ENCODE measurements at places on chromosomes 5 and 9. TPM values are rescaled to one million over a fixed set of nuclear protein-coding genes. Genes with fewer than 3 reads are reported as not detected.

Gene FOXD4L4
- total RNA-seq: 0.19 TPM

- no peak for DNase-seq
Observed at GRCh38 chr5:652773-653350, 40.3 kb downstream of the TPPP start.

Gene RGS7BP
- not detected for total RNA-seq

DNA sequence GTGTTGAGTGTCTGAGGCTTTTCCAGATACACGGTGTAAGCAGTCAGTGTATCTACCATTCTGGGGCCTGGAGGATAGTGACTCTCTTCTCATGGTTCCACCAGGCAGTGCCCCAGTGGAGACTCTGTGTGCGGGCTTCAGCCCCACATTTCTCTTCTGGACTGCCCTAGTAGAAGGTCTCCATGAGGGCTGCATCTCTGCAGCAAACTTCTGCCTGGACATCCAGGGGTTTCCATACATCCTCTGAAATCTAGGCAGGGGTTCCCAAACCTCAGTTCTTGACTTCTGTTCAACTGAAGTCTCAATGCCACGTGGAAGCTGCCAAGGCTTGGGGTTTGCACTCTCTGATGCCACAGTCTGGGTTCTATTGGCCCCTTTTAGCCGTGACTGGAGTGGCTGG, 256.6 kb upstream of the ITGA1 start:
- no peak for DNase-seq

GRCh38 chr5:160486573-160486972, 64.9 kb downstream of the PTTG1 start:
- no peak for DNase-seq

DNA sequence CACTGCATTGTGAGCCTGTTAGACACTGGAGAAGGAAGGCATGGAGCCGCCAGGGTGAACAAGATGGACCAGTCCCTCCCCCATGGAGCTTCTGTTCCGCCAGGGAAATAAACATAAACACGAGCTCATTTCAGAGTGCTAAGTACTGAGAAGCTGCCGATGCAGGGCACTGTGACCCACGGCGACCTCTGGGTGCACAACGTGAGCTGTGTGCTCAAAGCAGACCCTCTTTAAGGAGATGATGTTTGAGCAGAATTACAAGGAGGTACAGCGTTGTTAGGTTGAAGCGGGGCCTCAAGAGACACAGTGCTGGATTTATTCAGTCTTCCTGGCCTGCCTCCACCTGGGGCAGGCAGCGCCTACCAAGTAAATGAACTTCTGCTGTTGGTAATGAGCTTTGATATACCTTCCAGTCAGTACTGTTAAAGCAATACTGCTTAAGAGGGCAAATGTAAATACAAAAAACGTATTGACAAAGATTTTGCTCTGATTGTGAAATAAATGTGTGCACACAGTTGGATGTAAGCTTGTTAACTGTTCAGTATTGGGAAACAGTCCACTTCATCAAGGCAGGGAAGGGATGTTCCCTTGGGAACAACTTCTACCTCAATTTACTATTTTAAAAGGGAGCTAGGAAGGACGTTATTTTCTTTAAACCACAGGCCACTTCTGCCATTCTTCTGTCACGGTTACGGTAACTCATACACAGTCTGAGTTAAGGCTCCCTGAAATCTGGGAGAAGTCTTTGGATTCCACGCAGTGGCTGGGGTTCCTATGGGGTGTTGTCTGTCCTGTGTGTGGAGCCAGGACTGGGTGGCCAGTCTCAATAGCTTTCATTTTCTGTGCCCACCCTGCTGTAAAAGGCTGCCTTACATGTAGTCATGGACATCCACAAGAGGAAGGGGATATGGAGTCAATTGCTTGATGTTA, 48.9 kb upstream of the DMRT1 start:
- no peak for DNase-seq

DNA sequence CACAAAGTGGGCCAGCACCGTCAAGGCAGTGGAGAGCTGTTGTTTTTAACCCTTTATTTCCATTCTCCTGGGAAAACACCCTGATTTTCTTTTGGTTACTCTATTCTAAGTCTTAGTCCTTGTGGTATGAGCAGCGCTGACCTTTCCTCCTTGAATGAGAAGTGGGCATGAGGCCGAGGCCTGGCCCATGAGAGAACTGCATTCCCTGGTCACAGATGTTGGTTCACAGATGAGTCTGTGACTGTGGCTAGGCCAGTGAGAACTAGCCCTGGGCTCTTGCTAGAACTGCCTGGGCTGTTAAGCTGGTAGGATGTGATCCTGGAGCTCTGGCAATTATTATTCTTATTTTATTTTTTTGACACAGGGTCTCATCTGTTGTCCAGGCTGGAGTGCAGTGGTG, 71.7 kb upstream of the KLF9 start:
- DNase-seq: no peak

Gene FAXDC2
- 14.8 TPM for total RNA-seq

DNA sequence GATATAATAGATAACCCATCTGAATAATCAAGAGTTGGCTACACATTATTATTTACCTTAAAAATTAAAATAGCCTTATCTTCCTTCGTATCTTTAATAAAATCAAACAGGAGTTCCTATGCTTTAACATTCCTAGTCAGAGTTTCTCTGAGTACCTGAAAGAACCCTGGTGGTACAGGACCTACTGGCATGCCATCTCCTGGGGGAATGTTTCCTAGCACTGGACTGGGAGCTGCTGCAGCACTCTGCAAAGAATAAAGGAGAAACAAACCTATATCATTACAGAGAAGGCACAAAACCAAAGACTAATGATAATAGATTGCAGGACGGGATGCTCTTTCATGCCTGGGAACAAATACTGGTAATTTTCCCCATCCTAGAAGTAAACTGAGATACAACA, 119.5 kb upstream of the ACOT12 start:
- no peak for DNase-seq

GRCh38 chr5:42779083-42779482, 22.5 kb downstream of the CCDC152 start:
- no peak for DNase-seq

GRCh38 chr9:92289708-92290390, 3.6 kb downstream of the IARS1 start:
- no peak for DNase-seq

Gene CDK5RAP2
- 76.8 TPM for total RNA-seq

DNA sequence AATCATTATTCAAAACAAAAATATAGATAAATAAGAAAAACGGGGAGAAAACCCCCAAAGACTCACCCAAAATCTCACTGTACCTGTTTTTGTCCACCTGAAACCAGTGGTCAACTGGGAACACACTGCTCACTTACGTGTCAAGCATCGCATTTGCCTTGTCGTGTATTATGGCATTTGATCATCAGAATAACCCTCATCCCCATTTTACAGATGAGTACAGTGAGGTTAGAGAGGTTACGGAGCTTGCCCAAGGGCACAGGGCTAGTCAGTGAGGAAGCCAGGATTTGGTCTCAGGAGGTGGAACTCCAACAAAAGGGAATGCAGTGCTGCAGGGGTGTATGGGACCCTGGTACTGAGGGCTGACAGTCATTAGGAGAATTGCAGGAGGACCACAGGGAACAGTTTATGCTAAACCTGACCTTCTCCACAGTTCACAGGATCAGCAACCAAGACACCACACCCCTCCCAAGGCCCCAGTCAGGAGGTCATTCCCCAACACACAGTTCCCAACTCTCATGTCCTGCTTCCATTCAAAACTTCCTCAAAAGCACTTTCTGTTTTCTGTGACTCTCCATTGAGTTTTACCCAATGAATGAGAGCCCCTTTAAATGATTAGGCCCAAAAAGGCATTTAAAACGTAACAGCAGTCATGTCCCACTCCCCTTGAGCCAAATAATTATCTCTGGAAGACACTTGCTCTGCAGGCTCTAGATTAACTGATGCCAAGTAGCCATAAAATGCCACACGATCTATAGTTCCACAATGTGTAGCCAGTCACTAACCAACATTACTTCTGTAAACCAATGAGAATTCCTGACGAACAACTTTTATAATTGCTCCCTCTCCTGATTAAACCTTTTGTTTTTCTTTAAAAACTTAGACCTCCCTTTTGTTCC, 50.8 kb downstream of the CTSL start:
- DNase-seq: no peak

DNA sequence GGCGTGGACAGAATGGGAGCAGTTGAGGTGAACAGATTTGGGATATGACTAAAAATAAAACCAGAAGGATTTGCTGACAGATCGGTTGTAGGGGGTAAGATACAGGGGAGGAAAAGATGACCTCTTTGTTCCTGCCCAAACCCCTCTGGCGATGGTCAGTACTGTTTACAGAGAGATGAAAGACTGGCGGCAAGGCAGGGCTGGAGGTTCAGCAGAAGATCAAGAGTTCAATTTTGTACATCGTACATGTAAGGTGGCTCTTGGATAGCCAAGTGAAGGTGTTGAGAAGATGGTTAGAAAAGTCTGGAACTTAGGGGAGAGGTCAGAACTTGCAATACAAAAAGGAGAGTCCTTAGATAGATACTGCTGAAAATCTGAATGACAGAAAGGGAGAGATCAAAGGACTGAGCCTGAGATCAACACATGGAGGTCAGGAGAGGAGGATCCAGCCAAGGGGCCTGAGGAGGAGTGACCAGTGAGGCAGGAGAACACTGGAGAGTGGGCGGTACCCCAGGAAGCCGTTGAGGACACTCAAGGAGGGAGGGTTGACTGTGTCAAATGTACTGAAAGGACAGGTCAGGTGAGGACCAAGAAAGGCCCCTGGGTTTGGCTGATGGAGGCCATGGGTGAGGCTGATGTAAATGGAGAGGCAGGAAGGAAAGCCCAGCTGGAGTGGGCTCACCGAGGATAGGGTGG, 7.1 kb downstream of the IL4 start:
- no peak for DNase-seq

GRCh38 chr9:33101104-33101951, 24.9 kb upstream of the SMU1 start:
- DNase-seq: no peak

GRCh38 chr9:86830356-86830755, 117.0 kb downstream of the GAS1 start:
- no peak for DNase-seq

Gene ENHO
- total RNA-seq: 4.5 TPM

Gene CDKN2B
- total RNA-seq: 1.2 TPM

Gene C5orf46
- not detected for total RNA-seq

Gene TEX48
- total RNA-seq: not detected

Gene ZDHHC11B
- total RNA-seq: 8.7 TPM

- no peak for DNase-seq
Observed at GRCh38 chr5:83844449-83845068, 123.9 kb upstream of the HAPLN1 start.

Gene DMRT3
- total RNA-seq: 0.53 TPM

Gene PCDHGA8
- total RNA-seq: 1.5 TPM

DNA sequence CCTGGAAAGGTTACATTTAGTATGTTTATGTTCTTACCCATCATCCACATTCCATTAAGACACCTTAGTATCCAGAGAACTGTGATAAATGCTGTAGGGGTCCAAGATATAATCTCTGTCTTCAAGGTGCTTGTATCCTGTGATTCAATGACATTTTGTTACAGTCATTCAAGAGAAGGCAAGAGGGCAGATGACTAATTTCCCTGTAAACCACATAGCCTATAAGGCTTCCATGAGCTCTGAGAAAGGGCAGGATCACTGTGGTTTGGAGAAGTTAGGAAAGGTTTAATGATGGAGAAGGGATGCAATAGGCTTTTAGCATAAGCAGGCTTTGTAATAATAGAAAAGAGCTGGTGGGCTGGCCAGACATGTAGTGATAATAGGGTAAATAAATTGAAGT, 40.0 kb downstream of the PAPPA start:
- no peak for DNase-seq

GRCh38 chr5:151637676-151638075, 46.5 kb upstream of the FAT2 start:
- no peak for DNase-seq

- DNase-seq: peak; percentile 33
Observed at GRCh38 chr9:84315278-84315877, 25.2 kb downstream of the SLC28A3 start.

DNA sequence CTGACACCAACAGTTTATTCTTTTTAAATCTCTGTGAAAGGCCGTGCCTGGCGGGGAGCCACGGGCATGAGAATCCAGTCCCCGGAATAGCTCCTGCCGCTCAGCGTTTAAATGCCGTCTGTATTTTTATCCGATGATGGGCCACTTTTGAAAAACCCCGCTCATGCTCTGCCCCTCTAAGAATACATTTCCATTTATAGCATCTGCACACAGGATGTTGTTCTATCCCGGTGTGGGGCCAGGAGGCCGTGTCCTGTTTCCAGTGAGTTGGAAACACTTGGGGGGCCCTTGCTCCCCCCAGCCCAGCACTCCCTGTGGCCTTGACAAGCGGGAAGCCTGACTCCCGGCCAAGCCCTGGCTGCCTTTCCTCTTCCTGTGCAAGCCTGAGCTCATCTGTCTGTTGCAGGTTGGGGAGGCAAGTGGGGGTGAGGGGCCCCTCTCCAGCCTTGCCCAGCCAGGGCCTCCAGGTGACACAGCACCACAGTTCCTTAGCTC, 39.0 kb downstream of the ERGIC1 start:
- DNase-seq: no peak

Gene GFPT2
- total RNA-seq: 1.7 TPM

- no peak for DNase-seq
Observed at GRCh38 chr5:42035526-42035925, 110.4 kb downstream of the FBXO4 start.

DNA sequence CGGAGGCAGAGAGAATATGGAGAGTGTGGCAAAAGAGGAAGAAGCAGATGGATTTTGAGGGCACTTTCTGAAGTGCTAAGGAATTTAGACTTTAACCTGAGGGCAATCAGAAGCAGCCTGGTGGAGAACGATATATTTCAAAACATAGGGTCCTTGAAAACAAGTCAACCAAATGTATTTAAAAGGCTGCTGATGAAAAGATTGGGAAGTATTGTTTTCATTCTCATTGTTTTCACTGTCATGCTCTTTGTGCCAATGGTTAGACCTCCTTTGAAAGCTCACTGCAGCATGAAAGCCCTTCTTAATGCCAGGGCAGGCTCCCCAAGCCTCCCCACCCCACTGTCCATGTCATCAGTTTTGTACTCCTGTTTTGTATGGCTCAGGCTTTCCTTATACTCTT, 2.5 kb upstream of the GPX3 start:
- DNase-seq: no peak

Gene OCLN
- 143 TPM for total RNA-seq

DNA sequence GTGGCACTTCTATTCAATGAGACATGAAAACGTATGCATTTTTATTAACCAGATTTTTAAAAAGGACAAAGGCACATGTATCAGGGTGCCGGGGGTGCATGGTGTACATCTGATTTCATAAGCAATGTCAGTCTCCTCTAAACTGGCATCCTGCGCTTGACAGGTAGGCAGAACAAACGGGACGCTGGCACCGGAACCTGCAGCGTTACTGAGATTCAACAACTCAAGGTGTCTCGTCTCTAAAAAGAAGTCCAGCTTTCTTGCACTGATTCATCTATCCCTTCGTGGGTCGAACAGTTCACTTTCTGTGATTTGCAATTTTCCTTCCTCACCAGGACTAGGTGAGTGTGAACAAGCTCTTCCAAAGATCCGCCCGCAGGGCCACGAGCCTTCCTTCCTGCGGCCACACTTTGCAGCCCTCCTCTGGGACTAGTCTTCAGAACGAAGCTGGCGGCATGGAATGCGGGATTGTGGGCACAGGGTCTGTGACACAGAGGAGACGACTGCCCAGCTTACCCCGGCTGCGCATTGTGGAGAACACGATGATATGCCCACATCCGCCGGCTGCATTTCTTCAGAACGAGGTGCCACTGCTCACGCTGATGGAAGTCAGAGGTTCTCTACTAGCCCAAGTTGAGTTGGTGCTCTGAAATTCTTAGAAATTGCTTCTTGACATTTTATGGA, 7.2 kb downstream of the SLC6A3 start:
- no peak for DNase-seq

Gene MIGA2
- 45.4 TPM for total RNA-seq

Data from progenitor cell of endocrine pancreas (in vitro differentiated cells).